SK-N-SH (cell line): ENCODE measurements at places on chromosomes 5 and 9. TPM values are rescaled to one million over a fixed set of nuclear protein-coding genes. Genes with fewer than 3 reads are reported as not detected.

GRCh38 chr5:150266871-150267291 lies 22.7 kb downstream of the CAMK2A start:
- no peaks in the 10 kb centered on the region for H3K36me3 ChIP-seq
- peak; percentile 53 for DNase-seq
- peaks cover 34% of the 10 kb centered on the region for H3K4me1 ChIP-seq
- no peak overlapping the region for H3K4me3 ChIP-seq
- no peaks in the 10 kb centered on the region for H3K27me3 ChIP-seq
- no peak overlapping the region for H3K27ac ChIP-seq

DNA sequence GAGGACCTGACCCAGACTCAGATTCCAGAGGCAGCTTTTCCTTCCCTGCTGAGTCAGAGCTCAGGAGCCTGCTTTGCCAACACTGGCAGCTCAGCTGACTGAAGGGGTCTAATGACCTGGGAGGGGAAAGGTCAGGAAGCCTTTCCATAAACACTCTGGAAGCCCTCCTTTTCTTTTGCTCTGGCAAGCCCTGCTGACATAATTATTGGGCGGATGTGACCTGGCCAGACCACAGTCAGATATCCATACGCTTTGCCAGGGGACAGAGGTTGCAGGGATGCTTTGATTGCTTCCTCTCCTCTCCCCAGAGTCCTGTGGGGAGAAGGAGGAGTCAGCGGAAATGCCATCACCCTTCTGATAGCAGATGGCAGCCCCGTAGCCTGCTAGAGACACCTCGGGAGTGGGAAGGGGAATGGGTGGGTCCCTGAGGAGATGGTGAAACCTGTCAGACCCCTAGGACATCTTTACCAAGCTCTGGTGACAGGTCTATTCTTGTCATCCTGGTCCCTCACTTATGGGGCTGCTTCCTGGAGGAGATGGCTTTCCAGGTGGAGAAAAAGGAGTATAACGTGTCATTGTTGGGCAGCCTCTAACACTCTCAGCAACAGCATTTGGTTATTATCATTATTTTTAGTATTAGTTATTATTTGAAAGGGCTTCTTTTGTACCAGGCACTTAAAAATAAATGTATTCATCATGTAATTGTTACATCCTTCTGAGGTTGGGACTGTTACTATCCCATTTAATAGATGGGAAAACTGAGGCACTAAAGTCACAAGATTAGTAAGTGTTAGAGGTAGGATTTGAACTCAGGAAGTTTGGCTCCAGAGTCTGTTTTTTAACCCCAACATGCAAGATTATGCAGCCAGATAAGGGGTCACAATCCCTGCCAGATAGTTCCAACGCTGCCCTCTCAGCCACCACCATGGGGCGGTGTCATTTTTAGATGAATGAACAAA lies 11.6 kb downstream of the COL27A1 start:
- no peaks in the 10 kb centered on the region; the same call in 1 of the 2 replicates for H3K36me3 ChIP-seq
- no peaks in the 10 kb centered on the region for H3K27me3 ChIP-seq
- no peak overlapping the region for H3K27ac ChIP-seq
- no peak for DNase-seq
- H3K4me1 ChIP-seq: peaks cover 3% of the 10 kb centered on the region; the same call in 1 of the 2 replicates

- H3K4me1 ChIP-seq: peaks cover 39% of the 10 kb centered on the region
- H3K27me3 ChIP-seq: no peaks in the 10 kb centered on the region
- no peak for DNase-seq
- no peak overlapping the region; the same call in 1 of the 2 replicates for H3K27ac ChIP-seq
Observed at GRCh38 chr5:136007271-136007670, 21.5 kb upstream of the TGFBI start.

GRCh38 chr5:137752905-137753690 lies 1.1 kb downstream of the HNRNPA0 start:
- no peaks in the 10 kb centered on the region for H3K27me3 ChIP-seq
- H3K36me3 ChIP-seq: peaks cover 28% of the 10 kb centered on the region
- peak overlapping the region; percentile 93 for H3K4me3 ChIP-seq
- H3K4me1 ChIP-seq: no peaks in the 10 kb centered on the region
- peak overlapping the region; percentile 97 for H3K27ac ChIP-seq

Gene CLTA
- polyA plus RNA-seq: 222 and 260 TPM in 2 replicates
